ENCODE measurements at places on chromosomes 1 and 21.

- no peak for DNase-seq
These were observed 78.8 kb upstream of the IPO9 start for GRCh38 chr1:201750120-201750519.

GRCh38 chr1:33349081-33349759 is 28.3 kb upstream of the A3GALT2 start:
- DNase-seq = peak; percentile 74

DNA sequence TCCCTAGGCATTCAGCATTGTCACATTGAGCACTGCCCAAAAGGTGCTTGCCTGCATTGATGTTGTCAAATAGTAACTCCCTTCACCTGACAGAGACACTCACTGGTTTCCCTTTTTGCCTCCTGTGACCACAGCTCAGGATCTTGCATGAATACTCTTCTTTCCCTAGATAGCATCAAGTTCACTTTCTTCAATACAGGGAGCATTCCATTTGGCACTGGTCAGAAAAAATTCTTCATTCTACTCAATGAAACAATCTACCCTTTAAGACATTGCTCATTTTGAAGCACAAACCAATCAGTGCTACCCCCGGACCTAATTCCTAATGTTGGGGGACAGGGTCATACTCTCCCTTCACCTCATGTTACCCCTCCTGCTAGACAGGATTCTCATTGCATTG is 319.0 kb upstream of the SNX7 start:
- no peak for DNase-seq

DNA sequence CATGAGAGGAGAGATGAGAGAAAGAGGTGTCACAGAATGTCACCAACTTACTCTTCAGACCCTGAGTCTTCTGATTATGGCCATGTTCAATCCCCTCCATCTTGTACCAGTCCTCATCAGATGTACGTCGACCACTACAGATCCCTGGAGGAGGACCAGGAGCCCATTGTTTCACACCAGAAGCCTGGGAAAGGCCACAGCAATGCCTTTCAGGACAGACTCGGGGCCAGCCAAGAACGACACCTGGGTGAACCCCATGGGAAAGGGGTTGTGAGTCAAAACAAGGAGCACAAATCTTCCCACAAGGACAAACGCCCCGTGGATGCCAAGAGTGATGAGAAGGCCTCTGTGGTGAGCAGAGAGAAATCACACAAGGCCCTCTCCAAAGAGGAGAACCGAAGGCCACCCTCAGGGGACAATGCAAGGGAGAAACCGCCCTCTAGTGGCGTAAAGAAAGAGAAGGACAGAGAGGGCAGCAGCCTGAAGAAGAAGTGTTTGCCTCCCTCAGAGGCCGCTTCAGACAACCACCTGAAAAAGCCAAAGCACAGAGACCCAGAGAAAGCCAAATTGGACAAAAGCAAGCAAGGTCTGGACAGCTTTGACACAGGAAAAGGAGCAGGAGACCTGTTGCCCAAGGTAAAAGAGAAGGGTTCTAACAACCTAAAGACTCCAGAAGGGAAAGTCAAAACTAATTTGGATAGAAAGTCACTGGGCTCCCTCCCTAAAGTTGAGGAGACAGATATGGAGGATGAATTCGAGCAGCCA is 8.0 kb downstream of the ELOA start:
- DNase-seq = no peak

- no peak for DNase-seq
These were observed 556 bp downstream of the S100A1 start for GRCh38 chr1:153628638-153629342.

DNA sequence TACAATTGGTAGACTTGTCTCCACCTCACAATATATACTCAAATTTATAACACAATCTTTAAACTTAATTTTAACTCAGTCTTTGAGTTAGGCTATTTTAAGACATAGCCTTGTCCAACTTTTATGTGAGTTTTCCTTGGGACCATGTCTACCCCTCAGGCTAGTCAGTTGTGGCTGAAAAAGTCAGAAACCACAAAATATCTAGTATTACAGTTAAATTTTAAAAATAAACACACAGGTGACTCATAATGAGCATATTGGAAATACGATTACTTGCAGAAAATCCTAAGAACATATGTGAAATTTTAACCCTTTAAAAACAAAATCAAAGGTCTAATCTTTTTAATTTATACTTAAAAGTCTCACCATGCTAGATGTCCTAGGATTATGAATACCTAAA is 4.8 kb upstream of the ASB17 start:
- no peak for DNase-seq

- no peak for DNase-seq
These were observed 123.7 kb downstream of the SMYD2 start for GRCh38 chr1:214404571-214405213.

DNA sequence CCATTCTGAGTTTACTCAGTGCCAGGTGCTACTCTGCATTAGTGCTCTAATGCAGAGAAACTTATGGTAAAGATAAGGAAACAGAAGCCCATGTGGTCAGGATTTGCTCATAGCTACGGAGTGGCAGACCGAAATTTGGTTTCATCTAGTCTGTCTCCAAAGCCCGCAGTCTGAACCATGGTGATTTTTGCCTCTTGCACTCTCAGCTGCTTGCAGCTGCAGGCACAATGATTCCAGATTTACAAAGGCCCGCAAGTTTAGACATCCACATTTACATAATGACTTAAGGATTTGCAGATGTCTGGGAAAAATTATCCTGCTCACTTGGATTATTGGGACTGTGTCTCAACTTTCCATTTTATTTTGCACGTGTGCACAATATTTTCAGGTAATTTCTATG is 161.3 kb upstream of the KCNJ6 start:
- DNase-seq = no peak

DNA sequence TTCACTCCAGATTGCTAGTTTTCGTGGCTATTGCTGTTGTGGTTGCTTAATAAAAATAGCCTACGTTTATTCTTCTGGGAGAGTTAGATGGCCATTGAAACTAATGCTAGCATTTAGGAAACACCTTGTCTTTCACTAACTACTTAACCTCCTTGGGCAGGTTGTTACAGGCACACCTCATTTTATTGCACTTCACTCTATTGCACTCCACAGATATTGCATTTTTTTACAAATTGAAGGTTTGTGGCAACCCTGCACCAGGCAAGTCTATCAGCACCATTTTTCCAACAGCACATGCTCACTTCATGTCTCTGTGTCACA is 11.3 kb upstream of the MARK1 start:
- no peak for DNase-seq

DNA sequence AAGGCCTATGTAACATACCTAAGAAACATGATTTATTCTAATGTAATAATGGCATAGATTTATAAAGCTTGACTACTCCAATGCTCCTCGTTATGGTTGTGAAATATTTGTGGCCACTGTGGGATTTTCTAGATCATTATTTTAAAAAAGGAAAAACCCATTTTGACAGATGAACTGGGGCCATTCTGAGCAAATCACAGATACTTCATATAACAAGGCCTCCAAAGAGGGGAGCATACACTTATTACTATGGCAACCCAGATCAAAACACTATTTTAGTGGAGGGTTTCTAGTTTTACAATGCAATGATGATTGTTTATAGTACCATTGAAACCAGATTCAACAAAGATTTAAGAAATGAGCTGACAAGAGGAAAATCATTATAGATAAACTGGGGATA is 346.6 kb downstream of the ZNF326 start:
- no peak for DNase-seq

DNA sequence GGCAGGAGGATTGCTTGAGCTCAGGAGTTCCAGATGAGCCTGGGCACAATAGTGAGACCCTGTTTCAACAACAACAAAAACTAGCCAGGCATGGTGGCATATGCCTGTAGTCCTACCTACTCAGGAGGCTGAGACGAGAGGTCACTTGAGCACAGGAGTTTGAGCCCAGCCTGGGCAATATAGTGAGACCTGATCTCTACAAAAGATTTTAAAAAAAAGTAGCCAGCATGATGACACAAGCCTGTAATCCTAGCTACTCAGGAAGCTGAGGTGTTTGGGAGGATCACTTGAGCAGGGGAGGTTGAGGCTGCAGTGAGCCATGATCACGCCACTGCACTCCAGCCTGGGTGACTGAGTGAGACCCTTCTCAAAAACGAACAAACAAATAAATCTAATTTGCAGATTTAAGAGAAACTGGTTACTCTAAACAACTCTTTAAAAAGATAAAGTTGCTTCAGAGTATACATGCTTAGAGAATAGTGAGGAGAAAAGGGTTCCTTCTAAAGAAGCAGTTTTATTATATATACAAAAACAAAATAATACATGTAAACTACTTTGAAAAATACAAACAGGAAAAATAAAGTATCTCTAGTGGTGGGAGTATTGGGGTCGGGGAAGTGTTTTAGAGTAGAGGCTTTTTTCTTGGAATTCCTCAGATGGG is 88.4 kb downstream of the ADCY10 start:
- no peak for DNase-seq

DNA sequence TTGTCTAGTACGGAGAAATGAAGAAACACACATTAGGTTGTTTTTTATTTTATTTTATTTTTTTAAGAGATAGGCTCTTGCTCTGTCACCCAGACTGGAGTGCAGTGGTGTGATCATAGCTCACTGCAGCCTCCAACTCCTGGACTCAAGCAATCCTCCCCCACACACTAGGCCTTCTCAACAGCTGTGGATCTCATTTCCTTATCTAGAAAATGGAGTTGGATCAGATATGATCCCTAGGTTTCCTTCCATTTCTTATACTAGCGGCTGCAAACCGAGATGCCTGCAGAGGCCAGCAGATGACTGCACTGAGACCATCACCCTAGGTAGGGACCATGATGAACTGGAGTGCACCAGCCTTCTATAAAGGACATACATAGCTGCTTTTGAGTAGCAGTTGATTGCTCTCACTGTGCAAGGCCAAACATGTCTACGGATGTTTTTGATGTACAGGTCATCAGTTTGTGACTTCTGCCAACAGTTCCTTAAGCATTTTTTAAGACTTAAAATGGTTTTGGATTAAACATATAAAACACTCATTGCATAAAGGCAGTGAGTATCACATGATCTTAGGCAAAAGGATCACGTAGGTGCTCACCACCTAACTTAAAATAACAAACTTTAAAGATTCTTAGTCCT is 11.4 kb upstream of the KLHL12 start:
- DNase-seq = no peak

DNA sequence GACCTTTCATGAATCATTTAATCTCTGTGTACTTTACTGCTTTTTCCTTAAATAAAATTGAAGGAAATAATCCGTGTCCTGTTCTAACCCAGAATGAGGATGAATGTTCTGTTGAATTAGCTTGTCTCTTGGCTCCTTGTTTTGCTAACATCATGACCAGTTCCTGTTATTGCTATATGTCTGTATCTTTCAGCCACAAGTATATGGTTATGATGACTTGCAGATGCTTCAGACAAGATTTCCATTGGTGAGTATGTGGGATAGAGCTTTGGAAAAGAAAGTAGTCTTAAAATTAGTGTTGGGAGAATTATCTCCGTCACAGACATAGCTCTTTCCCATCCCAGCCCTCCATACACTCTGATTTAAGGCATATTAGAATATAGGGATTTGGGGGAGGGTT is 13.6 kb upstream of the HAX1 start:
- DNase-seq = no peak

DNA sequence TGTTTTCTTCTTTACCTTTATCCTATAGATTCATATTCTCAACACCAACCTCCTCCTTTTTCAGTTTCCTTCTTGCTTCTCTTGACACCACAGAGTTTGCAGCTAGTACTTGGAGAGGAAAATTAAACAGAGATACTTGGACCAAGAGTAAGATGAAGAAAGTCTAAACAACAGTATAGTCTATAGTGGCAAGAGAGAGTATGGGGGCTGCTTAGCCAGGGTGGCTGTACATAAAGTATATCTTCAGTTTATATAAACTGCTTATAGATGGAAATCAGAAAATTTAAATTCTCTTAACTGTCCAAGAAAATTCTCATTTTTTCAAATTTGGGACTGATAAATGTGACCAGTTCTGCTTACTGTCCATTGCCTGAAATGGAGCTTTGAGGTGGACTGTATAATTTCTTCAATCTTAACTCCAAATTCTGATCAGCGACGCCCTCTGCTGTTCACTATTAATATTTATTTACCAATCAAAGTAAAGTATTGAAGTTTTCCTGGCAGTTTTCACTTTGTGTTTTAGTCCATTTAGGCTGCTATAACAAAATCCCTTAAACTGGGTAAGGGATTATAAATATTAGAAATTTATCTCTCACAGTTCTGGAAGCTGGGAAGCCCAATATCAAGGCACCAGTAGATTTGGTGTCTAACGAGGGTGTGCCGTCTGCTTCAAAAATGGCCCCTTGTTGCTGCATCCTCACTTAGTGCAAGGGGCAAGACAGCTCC is 14.8 kb upstream of the METTL18 start:
- peak; percentile 23 for DNase-seq

DNA sequence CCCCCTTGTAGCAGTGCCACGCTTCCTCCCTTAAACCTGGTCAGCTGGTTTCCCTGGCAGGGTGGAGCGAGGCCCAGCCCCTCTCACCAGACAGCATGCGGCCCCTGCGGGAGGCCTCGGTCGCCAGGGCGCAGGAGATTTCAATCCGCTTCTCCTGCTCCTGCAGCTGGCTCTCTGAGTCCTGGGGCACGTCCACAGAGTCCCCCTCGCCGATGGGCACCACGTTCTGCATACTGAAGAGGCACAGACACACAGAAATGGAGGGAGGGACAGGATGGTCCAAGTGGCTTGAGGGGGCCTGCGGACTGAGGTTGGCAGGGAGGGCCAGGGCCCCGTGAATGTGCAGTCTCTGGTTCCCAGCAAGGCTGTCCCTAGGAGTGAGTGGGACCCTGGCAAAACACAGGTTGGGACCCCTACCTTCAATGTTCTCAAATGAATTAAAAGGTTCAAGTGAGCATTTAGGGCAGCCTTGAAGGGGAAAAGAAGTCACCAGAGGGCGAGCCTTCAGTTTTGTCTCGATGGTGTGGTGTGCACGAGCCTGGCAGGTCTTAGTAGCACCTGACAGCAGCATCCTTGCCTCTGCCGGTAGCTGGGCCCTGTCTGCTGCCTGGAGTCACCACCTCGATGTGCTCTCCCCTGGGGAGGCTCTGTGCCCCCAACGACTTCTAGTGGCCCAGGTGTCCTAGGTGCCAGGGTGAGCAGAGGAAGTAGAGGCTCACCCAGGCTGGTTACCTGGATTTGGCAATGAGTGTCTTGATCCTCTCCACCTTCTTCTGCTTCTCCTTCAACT is 14.4 kb upstream of the GOLT1A start:
- no peak for DNase-seq

- no peak for DNase-seq
These were observed 12.8 kb upstream of the MPZL1 start for GRCh38 chr1:167708940-167709389.

DNA sequence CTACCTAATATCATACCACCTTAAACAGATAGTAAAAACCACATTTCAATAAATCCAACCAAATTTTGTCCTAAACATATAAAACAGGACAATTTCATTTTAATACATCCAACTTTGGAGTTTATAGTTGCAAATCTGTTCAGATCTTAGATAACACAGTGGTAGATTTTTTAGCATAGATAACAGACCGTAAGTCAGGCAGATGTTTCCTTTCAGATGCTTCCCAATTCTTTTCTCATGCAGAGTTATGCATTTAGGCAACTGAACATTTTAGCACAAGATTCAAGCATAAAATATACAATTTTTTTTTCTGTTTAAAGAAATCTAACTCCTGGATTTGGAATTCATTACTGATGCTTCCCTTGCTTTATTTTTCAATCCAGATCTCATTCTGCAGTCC is 156.5 kb upstream of the ZNHIT6 start:
- no peak for DNase-seq
